ENCODE measurements at places on chromosomes 16 and 17. TPM values are rescaled to one million over a fixed set of nuclear protein-coding genes. Genes with fewer than 3 reads are reported as not detected.

DNA sequence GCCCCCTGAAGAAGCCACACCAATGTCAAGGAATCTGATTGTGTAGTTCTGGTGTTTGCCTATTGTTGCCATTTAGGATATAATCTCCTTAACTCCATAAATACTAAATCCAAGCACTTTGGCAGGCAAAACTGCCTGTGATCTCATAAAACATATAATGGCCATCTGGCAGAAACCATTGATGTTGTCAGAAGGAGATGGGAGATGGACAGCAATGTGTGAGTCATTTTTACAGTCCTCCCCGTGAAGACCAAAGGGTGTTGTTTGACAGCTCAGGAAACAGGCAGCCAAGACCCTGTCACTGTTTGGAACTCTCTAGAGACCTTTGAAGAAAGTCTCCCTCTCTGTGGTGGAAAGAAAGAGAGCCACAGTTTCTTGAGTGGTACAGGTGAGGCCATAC lies 454.1 kb downstream of the HS3ST3B1 start:
- H3K27ac ChIP-seq: no peak overlapping the region
- no peak overlapping the region for H3K4me3 ChIP-seq
- peaks cover 2% of the 10 kb centered on the region for H3K4me1 ChIP-seq
- H3K36me3 ChIP-seq: no peaks in the 10 kb centered on the region

GRCh38 chr16:53745753-53746266 lies 41.9 kb downstream of the FTO start:
- H3K27ac ChIP-seq: no peak overlapping the region
- H3K27me3 ChIP-seq: no peaks in the 10 kb centered on the region
- no peak overlapping the region for H3K4me3 ChIP-seq
- no peak for DNase-seq

DYNLRB2 gene
- total RNA-seq: not detected

- peak overlapping the region; percentile 96 for H3K27ac ChIP-seq
- peaks cover 63% of the 10 kb centered on the region for H3K4me1 ChIP-seq
- H3K36me3 ChIP-seq: peaks cover 4% of the 10 kb centered on the region
- H3K27me3 ChIP-seq: no peaks in the 10 kb centered on the region
Measured at GRCh38 chr17:64148017-64148631, 18.2 kb upstream of the ERN1 start.

GRCh38 chr16:53291757-53292392 lies 142.4 kb upstream of the RBL2 start:
- H3K36me3 ChIP-seq: peaks cover 49% of the 10 kb centered on the region
- H3K27me3 ChIP-seq: no peaks in the 10 kb centered on the region
- DNase-seq: no peak
- no peaks in the 10 kb centered on the region for H3K4me1 ChIP-seq

NMRAL1 gene
- 31.8 TPM for total RNA-seq
